ENCODE measurements at places on chromosomes 4 and X.

GRCh38 chrX:43016021-43016420 is 238.1 kb upstream of the PPP1R2C start:
- DNase-seq: no peak

GRCh38 chr4:172776203-172776861 is 392.3 kb upstream of the GALNT7 start:
- DNase-seq: no peak

GRCh38 chrX:115259238-115259875 is 25.5 kb upstream of the LRCH2 start:
- no peak for DNase-seq

- DNase-seq: no peak
These were observed 383.9 kb downstream of the RPA4 start for GRCh38 chrX:97267396-97268181.

- no peak for DNase-seq
These were observed 54.7 kb downstream of the AMER1 start for GRCh38 chrX:64150775-64151174.

GRCh38 chr4:11397146-11397545 is 31.5 kb downstream of the HS3ST1 start:
- no peak for DNase-seq

- DNase-seq: no peak
These were observed 423.0 kb upstream of the FAM241A start for GRCh38 chr4:111722213-111722720.

DNA sequence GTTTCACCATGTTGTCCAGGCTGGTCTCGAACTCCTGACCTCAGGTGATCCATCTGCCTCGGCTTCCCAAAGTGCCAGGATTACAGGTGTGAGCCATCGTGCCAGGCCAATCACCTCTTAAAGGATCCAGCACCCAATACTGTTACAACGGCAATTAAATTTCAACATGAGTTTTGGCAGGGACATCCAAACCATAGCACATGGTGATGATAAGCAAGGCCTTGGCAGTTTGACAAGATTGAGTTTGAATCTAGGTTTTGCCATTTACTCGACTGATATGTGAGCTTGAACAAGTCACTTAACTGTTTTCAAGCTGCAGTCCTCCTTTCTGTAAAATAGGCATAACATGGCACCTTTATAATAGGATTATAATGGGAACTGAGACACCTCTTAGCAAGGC is 84.1 kb downstream of the GPR82 start:
- no peak for DNase-seq

DNA sequence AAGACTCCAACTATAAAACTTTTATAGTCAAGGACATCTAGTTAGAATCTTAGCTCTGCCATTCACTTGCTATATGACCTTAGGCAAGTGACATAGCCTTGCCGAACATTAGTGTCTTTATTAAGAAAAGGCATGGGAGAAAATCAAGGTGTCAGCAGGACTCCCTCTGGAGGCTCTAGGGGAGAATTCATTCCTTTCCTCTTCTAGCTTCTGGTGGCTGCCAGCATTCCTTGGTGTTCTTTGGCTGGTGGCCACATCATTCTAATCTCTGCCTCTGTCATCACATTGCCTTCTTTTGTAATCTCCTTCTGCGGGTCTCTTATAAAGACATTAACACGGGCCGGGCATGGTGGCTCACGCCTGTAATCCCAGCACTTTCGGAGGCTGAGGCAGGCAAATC is 99.8 kb downstream of the PPP1R2C start:
- DNase-seq: no peak

DNA sequence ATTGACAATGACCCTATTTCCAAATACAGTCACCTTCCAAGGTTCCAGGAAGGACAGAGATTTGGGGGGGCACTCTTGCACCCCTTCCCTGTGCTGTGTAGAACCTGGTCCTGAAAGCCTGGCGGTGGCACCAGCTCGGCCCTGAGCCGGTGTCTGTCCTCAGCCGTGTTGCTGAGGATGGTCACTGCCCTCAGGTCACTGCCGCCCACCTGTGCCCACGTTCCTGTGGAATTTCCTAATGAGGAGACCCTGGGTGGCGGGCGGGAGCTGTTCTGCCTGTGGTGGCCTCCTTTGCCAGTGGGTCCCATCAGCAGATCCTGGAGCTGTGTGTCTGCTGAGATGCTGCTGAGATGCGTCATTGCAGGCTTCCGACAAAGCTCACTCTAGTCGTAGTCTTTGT is 32.9 kb downstream of the NELFA start:
- DNase-seq: no peak

- DNase-seq: no peak
These were observed 1410.9 kb downstream of the PCDH18 start for GRCh38 chr4:136121426-136121825.

- no peak for DNase-seq
These were observed 18.4 kb downstream of the DKK2 start for GRCh38 chr4:107017443-107018343.

DNA sequence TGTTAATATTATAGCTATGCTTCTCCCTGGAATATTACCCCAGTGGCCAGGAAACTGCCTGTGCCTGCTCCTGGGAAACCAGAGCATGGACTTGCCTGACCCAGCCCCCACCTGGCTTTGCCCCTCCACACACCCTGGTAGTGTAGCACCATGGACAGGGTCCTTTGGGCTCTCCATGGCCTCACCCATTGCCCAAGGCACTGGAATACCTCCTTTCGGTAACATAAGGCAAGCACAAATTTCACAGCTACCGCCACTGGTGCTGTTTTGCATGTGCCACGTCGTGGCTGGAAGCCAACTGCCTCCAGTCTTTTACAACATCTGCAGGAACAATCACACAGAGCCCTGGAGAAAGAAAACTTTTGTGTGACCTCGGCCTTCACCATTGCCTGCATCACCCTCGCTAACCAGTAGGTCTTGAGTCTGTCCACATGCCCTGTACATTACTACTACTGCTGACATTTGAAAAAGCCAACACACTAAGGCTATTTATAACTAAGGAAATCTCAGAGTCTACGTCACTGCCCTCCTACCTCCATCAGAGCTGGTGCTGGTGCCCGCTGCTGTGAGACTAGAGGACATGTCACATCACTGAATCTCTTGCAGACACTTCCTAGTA is 47.7 kb downstream of the HPGD start:
- DNase-seq: peak; percentile 16

DNA sequence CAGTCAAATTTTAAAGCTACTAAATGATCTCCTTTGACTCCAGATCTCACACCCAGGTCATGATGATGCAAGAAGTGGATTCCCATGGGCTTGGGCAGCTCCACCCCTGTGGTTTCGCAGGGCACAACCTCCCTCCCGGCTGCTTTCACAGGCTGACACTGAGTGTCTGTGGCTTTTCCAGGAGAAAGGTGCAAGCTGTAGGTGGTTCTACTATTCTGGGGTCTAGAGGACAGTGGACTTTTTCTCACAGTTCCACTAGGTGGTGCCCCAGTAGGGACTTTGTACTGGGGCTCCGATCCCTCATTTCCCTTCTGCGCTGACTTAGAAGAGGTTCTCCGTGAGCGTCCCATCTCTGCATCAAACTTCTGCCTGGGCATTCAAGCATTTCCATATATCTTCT is 845.2 kb downstream of the PCDH18 start:
- no peak for DNase-seq

DNA sequence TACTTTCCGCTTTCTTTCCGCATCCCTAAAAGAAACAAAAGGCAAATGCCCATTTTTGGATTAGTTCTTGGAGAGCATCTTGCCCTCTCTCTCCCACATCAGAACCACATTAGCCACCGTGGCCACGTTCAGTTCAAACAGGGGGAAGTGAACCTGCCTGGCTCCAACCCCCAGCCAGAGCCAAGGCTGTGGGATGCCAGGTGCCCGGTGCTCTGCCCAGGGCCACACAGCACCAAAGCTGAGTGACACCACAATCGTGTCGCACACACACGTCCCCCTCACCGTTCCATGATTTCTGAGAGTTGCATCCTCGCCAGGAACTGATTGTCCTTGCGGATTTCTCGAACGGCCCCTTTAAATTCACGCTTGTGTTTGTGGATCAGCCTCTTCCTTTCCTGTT is 24.3 kb downstream of the NOP14 start:
- no peak for DNase-seq

DNA sequence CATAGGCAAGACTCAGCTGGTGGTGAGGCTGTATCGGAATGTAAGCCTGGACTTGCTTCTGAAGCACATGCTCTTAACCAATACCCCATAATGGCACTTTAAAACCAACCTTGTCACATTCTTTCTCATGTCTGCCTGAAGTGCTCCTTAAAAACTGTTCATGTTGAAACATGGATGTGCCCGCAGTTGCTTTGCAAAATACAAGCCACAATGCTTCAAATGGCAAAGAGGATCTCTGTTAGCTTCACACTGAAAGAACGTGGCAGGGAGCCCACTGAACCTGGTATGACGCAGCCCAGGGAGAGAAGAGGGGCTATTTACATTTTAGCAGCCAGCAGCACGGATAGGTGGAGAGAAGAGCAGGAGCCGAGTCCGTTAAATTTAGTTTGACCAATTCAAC is 29.3 kb downstream of the SOD3 start:
- no peak for DNase-seq

DNA sequence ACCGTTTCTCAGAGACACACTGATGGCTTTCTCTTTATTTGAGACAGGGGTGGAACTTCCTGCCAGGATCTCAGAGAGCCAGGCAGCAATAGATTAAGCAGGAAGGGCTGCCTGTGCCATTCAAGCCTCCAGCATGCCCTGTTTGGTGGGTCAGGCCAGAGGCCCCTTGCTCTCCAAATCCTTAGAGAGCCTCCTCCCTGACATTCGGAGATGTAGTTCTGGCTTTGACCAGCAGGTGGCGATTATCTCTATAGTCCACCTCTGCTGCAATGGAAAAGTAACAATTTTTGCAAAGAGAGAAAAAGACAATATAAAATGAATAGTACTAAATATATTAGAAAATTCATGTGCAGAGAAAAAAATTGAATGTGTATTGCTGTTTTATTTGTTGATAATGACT is 93.9 kb downstream of the NXF2B start:
- DNase-seq: peak; percentile 78

DNA sequence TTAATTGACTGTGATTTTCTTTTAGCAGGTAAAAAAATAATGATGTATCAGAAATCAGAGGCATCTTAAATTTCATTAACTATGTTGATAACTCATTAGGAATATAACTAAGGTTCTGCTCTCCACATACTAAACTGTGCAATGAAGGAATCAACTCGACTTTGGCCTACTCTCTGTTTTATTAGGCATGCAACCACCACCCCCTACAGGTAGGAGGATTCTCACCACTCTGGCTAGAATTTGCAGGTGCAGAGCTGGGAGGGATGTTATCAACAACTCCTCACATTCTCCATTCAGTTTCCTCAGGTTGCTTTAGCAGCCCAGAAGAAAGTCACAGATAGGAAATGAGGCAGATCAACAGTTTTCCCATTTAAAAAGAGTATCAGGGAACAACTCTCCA is 160.1 kb downstream of the COX18 start:
- no peak for DNase-seq

DNA sequence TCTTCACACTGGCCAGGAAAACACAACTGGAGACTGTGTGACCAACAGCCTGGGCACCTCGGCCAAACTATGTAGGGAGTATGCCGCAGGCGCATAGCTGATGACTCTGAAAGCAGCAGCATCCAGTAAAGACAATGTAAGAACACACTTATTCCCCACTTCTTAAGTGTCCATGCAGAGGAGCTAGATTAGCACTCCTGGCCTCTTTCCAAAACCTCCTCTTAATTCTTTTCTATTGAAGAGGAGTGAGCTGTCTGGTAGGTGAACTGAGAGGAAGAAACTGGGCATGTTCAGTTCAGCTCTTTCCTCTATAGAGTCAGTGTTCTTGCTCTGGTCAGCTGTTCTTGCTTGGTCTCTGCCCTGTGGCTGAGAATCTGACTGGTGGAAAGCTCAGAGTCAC is 21.1 kb downstream of the NMU start:
- DNase-seq: no peak

DNA sequence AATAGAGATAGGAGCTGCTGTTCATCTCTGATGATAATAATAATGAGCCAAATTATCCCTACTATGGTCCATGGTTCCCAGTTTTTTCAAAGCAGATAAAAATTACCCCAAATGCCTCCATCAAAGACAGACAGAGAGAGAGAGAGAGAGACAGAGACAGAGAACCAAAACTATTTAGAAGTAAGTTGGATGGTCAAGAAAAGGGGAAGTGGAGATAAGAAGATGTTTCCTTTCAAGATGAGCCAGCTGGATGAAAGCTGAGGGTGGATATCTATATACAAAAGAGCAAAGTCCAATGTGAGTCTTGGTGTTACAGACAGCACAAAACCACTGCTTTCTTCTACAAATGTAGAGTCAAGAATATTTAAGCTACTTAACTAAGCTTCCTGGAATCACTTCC is 173.9 kb downstream of the GRIA3 start:
- no peak for DNase-seq

DNA sequence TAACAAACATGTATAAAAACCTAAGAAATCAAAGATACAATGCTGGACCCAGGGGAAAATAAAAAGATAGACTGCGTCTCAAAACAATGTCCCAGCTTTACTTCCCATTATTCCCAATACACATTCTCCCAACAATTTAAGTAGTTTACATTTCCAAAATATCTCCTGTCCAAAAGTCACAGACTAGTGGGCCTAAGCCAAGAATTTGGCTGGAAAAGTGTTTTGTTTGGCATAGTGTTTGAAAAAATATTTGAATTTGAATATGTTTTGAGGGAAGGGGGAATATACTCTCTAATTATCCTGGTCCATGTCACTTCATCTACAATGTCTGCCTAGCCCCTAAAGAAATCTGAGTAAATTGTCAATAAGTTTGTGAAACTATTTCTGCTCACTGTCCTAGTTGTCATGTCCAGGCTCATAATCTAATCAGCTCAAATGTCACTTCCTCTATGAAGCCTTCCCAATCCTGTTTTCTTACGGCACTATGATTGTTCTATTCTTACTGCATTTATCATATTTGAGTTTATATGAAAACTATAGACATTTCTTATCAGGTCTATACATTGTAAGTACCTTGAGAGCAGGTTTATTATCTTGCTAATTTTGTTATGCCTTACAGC is 74.4 kb downstream of the SEC24D start:
- no peak for DNase-seq

- DNase-seq: no peak
These were observed 42.7 kb downstream of the ABLIM2 start for GRCh38 chr4:8115916-8116315.

DNA sequence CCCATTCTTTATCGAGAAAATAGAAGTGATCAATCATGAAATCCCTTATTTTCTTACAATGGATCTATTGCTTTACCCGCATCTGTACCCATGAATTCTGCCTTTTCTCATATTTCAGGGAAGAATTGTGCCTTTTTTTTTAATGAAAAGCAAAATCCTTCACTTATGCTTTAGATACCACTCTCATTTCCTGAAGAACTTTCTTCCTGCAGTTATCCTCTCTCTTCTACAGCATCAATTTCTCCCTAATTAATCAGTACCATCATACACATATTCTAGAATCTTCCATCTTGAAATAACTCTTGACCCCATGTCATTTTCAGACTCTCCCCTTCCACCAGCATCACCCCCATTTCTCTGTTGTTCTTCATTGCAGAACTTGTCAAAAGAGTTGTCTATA is 26.6 kb downstream of the ARL9 start:
- DNase-seq: no peak

- DNase-seq: no peak
These were observed 67.3 kb downstream of the SHISA3 start for GRCh38 chr4:42464550-42465094.

All from nephron progenitor cell (in vitro differentiated cells).